ENCODE measurements at places on chromosomes 12 and 14. TPM values are rescaled to one million over a fixed set of nuclear protein-coding genes. Genes with fewer than 3 reads are reported as not detected.

DNA sequence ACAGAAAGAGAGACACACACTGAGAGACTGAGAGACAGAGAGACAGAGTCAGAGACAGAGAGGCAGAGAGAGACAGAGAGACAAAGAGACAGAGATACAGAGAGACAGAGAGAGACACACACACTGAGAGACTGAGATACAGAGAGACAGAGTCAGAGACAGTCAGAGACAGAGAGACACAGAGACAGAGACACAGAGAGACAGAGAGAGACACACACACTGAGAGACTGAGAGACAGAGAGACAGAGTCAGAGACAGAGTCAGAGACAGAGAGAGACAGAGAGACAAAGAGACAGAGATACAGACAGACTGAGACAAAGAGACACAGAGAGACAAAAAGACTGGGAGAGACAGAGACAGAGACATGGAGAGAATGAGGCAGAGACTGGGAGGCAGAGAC lies 90.0 kb downstream of the GALNT9 start:
- no peak for DNase-seq

- no peak for DNase-seq
These were observed 93.9 kb downstream of the DACT1 start for GRCh38 chr14:58731465-58732293.

- DNase-seq: no peak
These were observed 175.6 kb downstream of the DUSP6 start for GRCh38 chr12:89176676-89177075.

DNA sequence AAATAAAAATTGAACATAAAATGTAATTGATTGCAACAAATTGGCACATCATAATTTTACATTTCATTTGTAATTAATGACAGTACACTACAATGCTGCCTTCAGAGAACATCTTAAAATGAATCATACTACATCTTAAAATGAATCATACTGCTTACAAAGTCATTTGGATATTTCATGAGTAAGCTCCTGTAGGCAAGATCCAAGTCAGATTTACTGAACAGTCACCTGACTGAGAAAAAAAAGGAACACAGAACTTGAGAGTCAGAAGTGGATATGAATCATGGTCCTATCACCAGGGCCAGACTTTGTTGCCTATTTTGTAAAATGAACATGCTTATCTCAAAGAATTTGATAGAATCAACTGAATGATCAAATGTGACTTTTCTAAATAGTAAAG lies 32.7 kb upstream of the FBLN5 start:
- no peak for DNase-seq

DNA sequence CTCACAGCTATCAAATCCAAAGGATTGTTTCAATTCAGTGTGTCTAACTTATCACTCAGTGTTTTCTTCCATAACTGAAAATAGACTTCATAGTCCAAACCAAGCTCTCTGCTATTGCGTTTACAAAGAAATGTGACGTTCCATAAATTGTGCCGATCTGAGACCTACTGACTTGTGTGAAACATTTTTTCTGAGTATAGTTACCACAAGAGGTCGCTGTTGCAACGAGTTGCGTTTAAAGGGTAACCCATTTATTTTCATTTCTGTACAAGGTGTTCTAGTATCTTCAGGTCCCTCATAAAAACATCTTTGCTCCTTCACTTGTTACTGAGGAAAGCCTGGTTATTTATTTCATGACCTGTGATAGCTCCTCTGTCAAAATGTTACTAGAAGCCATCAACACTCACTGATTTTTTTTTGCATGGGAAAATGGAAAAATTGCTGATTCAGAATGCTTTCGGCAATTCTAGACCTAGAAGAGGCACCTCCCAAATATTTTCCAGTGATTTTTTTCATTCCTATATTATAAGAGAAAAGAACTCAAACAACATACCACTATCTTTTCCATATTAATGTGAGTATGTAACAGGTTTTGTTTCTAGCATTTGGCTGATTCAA lies 60.9 kb upstream of the OR4E1 start:
- no peak for DNase-seq

DNA sequence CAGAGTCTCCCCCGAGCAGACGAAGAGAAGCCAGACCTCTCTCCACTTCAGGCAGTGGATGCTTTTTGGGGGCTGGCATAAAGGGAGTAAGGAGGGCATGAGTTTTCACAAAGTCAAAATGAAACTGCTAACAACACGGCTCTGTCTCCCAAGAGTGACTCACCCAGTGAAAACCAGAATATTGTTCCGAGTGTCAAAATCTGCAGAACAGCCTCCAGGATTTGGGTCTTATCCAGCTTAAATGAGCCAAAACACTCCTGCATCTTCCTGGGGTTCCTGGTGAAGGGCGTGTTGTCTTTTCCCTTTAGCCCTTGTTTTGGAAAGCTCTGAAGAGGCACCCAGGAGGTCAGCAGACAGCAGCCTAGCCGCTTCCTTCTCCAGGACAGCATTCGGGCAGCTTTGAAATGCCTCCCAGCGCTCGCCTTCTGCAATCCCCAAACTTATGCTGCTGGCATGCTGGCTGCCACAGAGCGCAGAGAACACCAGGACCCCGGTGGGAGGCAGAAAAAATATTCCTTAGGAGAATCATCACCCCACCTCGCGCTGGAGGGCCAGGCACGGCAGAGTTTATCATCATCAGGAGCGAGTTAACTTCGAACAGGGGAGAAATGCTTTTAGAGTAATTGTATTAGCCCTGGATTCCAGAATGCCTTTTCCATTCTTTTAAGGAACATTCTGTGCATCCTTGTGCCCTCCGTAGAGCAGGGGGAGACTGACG lies 117.7 kb upstream of the NCOR2 start:
- peak; percentile 63 for DNase-seq

- peak; percentile 63 for DNase-seq
These were observed 1.2 kb downstream of the PTGER2 start for GRCh38 chr14:52315355-52315718.

- peak; percentile 75 for DNase-seq
These were observed 283.3 kb upstream of the PWP1 start for GRCh38 chr12:107402041-107403022.

DNA sequence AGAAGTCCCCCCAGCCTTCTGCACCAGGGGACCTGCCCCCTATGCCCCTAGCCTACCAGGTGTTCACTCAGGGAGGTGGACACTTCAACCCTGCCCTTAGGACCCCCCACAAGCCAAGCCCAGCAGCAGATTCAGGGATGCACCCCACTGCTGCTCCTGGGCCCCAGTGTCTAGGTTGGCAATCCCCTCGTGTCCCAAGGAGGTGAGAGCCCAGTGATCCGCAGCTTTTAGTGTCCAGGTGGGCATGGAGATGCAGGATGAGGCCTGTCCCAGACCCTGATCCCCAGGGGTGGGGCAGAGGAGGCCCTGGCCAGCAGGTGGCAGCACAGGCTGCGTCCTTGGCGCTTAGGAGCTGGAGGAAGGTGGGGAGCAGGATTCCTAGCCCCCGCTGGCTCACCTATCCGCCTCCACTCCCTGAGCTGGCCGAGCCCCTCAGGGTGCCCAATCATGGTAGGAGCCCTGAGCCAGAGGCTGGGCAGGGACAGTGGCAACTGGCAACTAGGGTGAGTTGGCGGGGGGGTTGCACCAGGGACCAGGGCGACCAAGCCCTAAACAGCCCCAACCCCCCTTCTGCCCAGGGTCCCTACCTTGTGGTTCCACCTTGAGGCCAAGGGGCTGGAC lies 4.1 kb downstream of the CKB start:
- DNase-seq: peak; percentile 87

DNA sequence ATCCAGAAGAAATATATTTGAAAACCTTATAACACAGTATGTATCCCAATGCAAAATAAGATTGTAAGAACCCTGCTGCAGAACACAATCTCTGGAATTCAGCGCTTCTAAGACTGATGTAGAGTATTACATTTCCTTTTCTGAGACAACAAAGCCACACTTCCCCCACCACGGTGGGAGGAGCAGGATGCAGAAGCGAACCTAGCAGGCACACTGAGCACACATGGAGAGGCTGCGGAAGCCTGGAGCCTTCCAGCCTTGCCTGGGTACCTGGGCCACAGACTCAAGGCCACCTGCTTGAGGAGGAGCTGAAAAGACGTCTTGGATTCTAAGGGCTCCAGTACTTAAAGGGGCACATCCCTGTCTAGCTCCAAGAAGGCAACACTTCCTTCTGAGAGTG lies 46.4 kb downstream of the TCHP start:
- no peak for DNase-seq

GRCh38 chr12:109630815-109631214 lies 57.2 kb downstream of the MVK start:
- DNase-seq: no peak

- no peak for DNase-seq
These were observed 279.2 kb downstream of the SYT1 start for GRCh38 chr12:79143803-79144202.

GRCh38 chr12:79442396-79442795 lies 248.4 kb downstream of the PAWR start:
- DNase-seq: no peak

GRCh38 chr12:76715332-76715731 lies 48.6 kb upstream of the ZDHHC17 start:
- no peak for DNase-seq

- DNase-seq: no peak
These were observed 61.2 kb upstream of the SRSF5 start for GRCh38 chr14:69705706-69706105.

- no peak for DNase-seq
These were observed 1.8 kb downstream of the TMCC3 start for GRCh38 chr12:94648578-94648977.

DNA sequence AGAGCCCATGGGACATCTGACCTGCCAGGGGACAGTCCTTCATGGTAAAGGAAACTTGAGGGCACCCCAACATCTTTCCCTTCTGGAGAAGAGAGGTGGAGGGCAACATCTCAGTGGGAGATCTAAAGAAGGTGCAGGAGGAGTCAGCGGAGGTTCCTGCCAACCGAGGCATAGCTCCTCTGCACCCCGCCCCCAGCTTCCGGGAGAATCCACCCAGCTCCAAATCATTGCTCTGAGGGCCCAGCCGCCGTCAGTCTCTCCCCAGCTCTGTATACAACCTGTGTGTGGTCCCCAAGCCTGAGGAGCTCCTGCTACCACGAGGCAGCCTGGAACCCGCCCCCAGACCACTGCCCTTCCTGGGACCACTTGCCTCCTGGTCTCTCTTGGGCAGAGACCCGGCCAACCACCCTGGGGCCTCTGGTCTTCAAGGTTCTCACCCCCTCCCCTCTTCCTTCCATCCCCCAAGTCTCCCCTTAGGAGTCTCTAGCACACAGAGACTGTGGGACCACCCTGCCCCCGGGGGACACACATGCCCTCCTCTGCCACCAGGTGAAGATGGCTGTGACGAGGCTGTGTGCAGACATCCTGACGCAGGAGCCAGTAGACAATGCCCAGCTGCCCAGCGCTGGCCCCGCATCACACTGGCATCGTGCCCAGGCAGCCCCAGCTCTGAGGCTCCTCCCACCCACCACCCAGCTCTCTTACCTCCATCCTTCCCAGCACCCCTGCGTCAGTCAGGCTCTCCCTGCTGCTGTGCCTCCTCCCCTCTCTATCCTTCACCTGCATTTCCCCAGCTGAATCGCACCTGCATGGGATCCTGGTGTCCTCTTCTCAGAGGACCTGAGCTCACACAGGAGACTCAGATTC lies 13.0 kb upstream of the NUDT14 start:
- no peak for DNase-seq

- DNase-seq: no peak
These were observed 45.9 kb upstream of the LMNTD1 start for GRCh38 chr12:25598956-25599355.

- no peak for DNase-seq
These were observed 5.7 kb downstream of the MAP3K9 start for GRCh38 chr14:70803321-70804310.

GRCh38 chr14:87260460-87260859 lies 732.5 kb downstream of the GALC start:
- no peak for DNase-seq

GRCh38 chr12:76726626-76727025 lies 37.3 kb upstream of the ZDHHC17 start:
- DNase-seq: no peak

DNA sequence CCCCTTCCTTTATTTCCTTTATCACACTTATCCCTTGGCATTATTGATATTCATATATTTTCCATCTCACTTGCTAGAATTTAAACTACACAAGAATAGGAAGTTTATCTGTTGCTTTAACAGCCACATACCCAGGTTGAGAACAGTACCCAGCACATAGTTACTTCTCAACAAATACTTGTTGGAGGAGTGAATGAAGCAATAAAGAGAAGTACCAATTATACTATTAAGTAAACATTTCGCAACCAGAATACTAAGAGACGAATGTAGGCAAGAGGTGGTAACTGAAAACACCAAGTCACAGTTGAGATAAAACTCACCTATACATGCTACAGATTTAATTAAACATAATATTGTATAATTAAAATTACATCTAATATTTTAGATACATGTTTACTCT lies 110.9 kb downstream of the FSCB start:
- no peak for DNase-seq

DNA sequence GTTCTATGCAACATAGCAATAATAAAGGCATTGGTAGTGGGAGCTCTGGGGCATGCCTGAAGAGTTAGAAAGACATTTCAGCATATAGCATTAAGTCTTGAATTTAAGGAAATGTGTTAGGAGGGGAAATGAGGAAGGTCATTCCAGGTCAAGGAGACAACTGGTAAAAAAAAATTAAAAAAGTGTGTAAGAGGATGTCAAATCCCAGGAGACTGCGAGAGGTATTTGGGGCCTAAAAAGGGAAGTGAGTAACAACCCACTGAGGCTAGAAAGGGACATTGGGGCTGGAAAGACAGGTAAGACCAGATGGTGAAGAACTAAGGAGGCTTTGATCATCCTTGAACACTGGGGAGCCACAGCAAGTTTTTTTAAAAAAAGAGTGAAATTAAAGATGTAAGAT lies 152.9 kb downstream of the SLC25A21 start:
- DNase-seq: no peak

GRCh38 chr14:101797856-101798255 lies 36.3 kb downstream of the PPP2R5C start:
- no peak for DNase-seq

GRCh38 chr14:100406505-100407131 lies 83.5 kb downstream of the SLC25A47 start:
- peak; percentile 50 for DNase-seq

GRCh38 chr14:22848351-22849164 lies 12.2 kb downstream of the MMP14 start:
- DNase-seq: peak; percentile 44

- DNase-seq: no peak
These were observed 795.4 kb upstream of the MGAT4C start for GRCh38 chr12:87051621-87052020.

Gene ARMH4
- total RNA-seq: 2.2 TPM

Gene DDX24
- total RNA-seq: 236 TPM

Gene BLTP3B
- 62.6 TPM for total RNA-seq

Gene STYK1
- total RNA-seq: 23.7 TPM

Gene TPH2
- not detected for total RNA-seq

Gene CCDC184
- 0.55 TPM for total RNA-seq

Gene TAS2R43
- not detected for total RNA-seq

Gene RGS6
- total RNA-seq: 18.0 TPM

Gene PPP2R5C
- 143 TPM for total RNA-seq

Gene MYF5
- not detected for total RNA-seq

Gene EFS
- 3.9 TPM for total RNA-seq

Gene PDE3A
- 4.6 TPM for total RNA-seq

Gene PIK3C2G
- total RNA-seq: 191 TPM

Data from stomach (tissue), 19 donors.